ENCODE measurements at places on chromosomes 11 and 22. TPM values are rescaled to one million over a fixed set of nuclear protein-coding genes. Genes with fewer than 3 reads are reported as not detected.

Gene OR8H3
- total RNA-seq, result not detected

Gene MS4A3
- not detected for total RNA-seq

Gene TMEM86A
- 2.5 TPM for total RNA-seq

Gene ZDHHC5
- total RNA-seq, result 57.7 TPM

Gene OR2AT4
- total RNA-seq, result not detected

Gene TRIM48
- not detected for total RNA-seq

Gene GNB1L
- 8.7 TPM for total RNA-seq

Gene LARGE1
- total RNA-seq, result 30.3 TPM

Gene LUZP2
- 0.19 TPM for total RNA-seq

Gene CLMP
- 169 TPM for total RNA-seq

Gene PHETA2
- total RNA-seq, result 33.5 TPM

Gene TSPAN18
- 70.1 TPM for total RNA-seq

Gene SPDYC
- total RNA-seq, result not detected

Gene RFPL1
- not detected for total RNA-seq

Gene SLN
- not detected for total RNA-seq

Gene ANO9
- total RNA-seq, result 0.11 TPM

Gene DMC1
- 1.3 TPM for total RNA-seq

Gene DDI1
- total RNA-seq, result not detected

Gene PNPLA3
- not detected for total RNA-seq

Gene PKP3
- total RNA-seq, result 0.19 TPM

Gene PTPRCAP
- total RNA-seq, result 2.7 TPM

Gene FJX1
- total RNA-seq, result 6.6 TPM

Gene DEPDC7
- total RNA-seq, result 1.7 TPM

Gene SMTNL1
- total RNA-seq, result not detected

Gene PTDSS2
- total RNA-seq, result 23.9 TPM

Gene NXPE2
- 0.40 TPM for total RNA-seq

Gene OR5B12
- total RNA-seq, result not detected

Gene LDHAL6A
- total RNA-seq, result not detected

Gene ELFN2
- total RNA-seq, result not detected

Gene SDF2L1
- 27.9 TPM for total RNA-seq

Gene IL17REL
- total RNA-seq, result not detected

Gene UPB1
- 0.29 TPM for total RNA-seq

Gene OVOL1
- total RNA-seq, result not detected

Gene PDE2A
- 46.9 TPM for total RNA-seq

Gene GGTLC2
- total RNA-seq, result not detected

Gene MPPED2
- total RNA-seq, result 2.5 TPM

Gene IGSF22
- total RNA-seq, result 0.17 TPM

Gene TRIM66
- 5.4 TPM for total RNA-seq

Gene HMOX1
- total RNA-seq, result 603 TPM

Gene RAB36
- 6.6 TPM for total RNA-seq

Gene POU2AF3
- 2.9 TPM for total RNA-seq

Gene TRIM49
- total RNA-seq, result not detected

Gene MS4A6A
- 63.1 TPM for total RNA-seq

Gene MMP11
- 6.5 TPM for total RNA-seq

Gene EXPH5
- 1.7 TPM for total RNA-seq

Gene FOLR2
- 34.5 TPM for total RNA-seq

Gene SLC35F2
- 4.1 TPM for total RNA-seq

Gene FOLH1
- total RNA-seq, result 1.6 TPM

Gene MRGPRX3
- total RNA-seq, result not detected

Gene COA4
- total RNA-seq, result 59.4 TPM

Gene CRACR2B
- 6.6 TPM for total RNA-seq

Gene ACR
- not detected for total RNA-seq

Gene TENM4
- total RNA-seq, result 4.1 TPM

Gene NAALADL1
- total RNA-seq, result 22.8 TPM

Gene OR51I1
- total RNA-seq, result not detected

Gene CCDC73
- not detected for total RNA-seq

Gene MMP8
- not detected for total RNA-seq

Gene PIH1D2
- 1.5 TPM for total RNA-seq

Gene KRTAP5-1
- total RNA-seq, result not detected

Measured in esophagus muscularis mucosa (tissue), 4 donors.